ENCODE measurements at places on chromosomes 12 and 14.

DNA sequence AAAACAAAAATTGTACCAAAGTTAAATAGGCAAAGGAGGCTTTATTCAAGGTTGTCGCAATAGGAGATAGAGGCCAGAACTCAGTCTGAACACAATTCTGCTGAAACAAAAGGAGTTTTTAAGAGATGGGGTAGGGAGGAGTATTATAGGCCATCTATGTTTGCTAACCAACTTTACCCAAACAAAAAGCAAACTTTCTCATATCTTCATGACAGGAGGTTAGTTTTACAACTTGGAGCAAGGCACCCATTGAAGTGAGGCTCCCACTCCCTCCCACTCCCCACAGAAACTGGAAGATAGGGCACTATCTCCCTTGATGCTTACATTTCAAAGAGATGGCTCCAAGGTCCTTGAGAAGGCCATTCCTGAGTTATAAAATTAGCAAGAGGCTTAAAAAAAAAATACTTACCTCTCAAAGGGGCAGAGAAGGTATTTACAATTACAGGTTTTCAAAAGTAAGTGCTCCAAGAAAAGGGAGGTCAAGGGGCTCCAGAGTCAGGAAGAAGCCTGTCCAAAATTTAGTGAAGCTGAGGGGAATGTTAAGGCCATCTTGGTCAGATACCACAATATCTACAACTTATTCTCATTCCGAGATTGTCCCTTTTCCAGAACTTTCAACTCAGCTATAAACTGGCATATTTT lies 84.4 kb upstream of the DHRS4 start:
- no peak for DNase-seq

- peak; percentile 36 for DNase-seq
Measured at GRCh38 chr12:100138048-100138802, 4.4 kb downstream of the BLTP3B start.

- DNase-seq: no peak
Measured at GRCh38 chr12:22473212-22473611, 71.1 kb downstream of the C2CD5 start.

DNA sequence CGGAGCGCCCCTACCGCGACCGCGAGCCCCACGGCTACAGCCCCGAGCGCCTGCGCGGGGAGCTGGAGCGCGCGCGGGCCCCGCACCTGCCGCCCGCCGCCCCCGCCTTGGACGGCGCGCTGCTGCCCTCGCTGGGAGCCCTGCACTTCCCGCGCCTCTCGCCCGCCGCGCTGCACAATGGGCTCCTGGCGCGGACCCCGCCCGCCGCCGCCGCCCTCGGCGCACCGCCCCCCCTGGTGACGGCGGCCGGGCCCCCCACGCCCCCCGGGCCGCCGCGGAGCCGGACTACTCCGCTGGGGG lies 27.0 kb downstream of the LRCOL1 start:
- DNase-seq: no peak

DNA sequence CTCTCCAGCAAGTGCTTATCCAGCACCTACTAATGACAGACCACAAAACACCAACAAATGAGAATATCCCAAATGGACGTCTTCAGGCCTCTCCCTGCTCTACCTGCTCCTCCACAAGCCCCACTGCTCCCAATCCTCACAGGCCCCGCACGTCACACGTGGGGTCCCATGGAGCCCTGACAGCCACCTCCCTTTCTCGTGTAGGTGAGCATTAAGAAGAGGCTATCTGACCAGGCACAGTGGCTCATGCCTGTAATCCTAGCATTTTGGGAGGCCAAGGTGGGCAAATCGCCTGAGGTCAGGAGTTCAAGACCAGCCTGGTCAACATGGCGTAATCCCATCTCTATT lies 5.4 kb downstream of the RIMBP2 start:
- DNase-seq: no peak

GRCh38 chr12:116400636-116401372 lies 123.3 kb upstream of the MED13L start:
- DNase-seq: peak; percentile 64

- DNase-seq: no peak
Measured at GRCh38 chr14:102145395-102145794, 5.7 kb downstream of the WDR20 start.

- DNase-seq: no peak
Measured at GRCh38 chr12:25824734-25825133, 133.7 kb upstream of the RASSF8 start.

DNA sequence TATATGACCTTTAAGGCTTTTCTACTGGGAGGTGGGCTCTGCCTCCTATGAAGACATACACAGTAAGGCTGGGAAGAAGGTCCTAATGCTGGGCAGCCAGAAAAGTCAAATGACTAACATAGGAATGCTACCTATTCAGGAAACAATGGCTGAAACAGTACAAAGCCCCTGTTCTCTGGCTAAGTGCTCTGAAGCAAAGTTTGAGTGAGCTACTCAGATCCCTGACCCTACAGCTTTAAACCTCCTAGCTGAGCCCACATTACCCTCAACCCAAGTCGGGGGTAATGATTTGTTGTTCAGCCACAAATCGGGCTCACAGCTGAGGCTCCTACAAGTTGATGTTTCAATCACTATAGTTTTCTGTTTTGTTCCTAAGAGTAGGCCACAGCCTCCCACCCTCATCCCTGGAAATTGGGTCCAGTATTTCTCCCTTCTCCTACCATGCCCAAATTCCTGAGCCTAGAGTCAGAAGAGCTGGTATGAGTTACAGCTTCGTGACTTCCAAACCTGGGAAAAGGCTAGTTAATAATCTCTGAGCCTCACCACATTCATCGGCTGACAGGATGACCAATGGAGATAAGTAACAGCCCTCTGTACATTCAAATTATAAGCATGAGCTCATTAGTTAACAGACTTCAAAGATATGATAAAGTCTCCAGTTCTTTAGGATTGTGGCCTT lies 46.5 kb downstream of the BTBD7 start:
- no peak for DNase-seq

DNA sequence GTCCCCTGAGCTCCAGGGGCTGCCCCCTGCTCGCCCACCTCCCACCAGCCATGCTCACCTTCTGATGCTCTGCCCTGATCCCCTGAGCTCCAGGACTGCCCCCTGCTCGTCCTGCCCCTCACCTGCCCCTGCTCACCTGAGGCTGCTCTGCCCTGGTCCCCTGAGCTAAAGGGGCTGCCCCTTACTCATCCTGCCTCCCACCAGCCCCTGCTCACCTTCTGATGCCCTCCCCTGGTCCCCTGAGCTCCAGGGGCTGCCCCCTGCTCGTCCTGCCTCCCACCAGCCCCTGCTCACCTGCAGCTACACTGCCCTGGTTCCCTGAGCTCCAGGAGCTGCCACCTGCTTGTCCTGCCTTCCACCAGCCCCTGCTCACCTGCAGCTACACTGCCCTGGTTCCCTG lies 247.2 kb downstream of the TMEM121 start:
- DNase-seq: no peak

- DNase-seq: no peak
Measured at GRCh38 chr12:24678436-24678835, 270.5 kb downstream of the BCAT1 start.

DNA sequence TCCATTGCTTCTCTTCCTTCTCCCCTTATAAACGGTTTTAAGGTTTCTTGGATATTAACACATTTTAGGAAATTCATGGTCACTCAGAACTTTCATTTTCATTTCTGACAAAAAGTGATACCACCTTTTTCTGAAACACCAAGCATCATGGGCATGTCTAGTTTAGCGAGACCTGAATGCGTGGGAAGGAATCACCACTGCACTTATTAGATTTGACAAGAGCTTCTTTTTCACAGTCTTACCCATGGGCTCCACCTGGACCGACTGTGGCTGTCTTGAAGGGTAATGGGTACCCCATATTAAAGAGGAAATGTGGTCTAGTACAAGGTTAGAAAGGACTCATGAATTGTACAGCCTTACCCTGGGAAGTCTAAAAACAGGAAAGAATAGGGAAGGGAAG lies 95.4 kb downstream of the KCNK10 start:
- DNase-seq: no peak

- no peak for DNase-seq
Measured at GRCh38 chr14:57991353-57991752, 125.5 kb upstream of the SLC35F4 start.

GRCh38 chr14:59202031-59202430 lies 13.6 kb downstream of the DAAM1 start:
- no peak for DNase-seq

GRCh38 chr12:52655251-52655650 lies 3.2 kb upstream of the KRT2 start:
- DNase-seq: no peak

- peak; percentile 73 for DNase-seq
Measured at GRCh38 chr12:111775205-111776193, 8.8 kb downstream of the ALDH2 start.

DNA sequence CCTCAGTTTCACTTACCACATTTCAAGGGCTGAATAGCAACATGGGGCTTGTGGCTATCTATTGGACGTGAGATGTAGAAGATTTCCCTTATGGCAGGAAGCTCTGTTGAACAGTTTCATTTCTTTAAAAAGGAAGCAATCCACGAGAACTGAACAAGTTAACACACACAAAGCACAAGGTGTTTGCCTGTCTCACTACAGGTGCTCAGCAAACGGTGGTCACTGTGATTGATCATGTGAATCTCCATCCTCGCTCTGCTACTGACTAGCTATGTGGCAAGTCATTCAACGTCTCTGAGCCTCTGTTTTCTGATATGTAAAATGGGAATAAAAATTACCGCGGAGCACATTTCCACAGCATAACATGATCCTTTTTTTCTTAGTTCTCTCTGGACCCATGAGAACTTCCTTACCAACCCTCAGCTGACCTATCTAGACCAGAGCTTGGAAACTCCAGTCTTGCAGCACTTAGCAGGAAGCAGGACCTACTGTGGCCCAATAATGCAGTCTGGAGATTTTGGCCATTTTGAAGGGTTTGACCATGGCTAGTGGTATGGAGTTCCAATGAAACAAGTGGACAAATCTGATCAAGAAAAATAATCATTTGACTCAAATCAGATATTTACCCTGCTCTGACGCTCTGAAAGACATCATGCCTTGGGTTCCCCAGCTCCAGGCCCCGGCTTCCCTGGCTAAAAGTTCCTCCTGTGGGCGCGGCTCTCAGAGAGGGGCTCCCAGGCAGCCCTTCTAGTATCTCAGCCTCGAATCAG lies 278.8 kb downstream of the ZFP36L1 start:
- no peak for DNase-seq

DNA sequence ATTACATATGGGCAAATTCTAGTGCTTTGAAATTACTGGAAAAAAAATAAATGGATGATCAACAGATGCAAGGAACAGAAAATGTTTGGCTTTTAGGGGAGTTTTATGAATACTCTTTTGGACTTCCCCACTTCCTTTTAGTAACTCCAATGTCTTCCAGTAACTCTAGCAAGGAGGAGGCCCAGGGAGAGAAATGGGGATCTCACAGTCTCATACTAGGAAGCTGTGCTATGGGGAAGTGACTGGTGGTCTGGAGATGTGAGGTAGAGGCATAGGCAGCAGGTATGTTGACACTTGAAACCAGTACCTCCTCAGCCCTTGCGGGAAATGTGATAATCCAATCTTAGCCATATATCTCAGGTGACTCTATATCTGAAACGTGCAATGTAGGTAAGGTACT lies 68.1 kb downstream of the CRADD start:
- no peak for DNase-seq

DNA sequence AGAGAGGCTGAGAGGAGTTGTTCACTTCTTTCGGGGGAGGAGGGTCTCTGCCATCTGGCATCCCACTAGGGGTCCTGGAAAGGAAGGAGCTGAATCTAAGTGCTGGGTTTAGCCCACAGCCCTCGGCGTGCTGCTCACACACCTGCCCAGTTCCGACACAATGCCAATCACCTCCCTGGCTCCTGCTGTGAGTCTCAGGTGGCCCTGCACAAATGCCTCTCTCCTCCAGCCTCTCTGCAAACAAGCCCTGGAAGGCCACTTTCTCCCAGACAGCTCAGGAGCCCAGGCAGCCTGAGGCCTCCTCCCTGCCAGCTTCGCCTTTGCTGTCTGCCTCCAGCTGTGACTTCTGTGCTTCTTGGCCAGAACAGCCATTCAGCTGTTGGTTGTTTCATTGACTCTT lies 51.2 kb downstream of the SMIM41 start:
- DNase-seq: no peak

GRCh38 chr12:79366374-79366773 lies 324.4 kb downstream of the PAWR start:
- no peak for DNase-seq

DNA sequence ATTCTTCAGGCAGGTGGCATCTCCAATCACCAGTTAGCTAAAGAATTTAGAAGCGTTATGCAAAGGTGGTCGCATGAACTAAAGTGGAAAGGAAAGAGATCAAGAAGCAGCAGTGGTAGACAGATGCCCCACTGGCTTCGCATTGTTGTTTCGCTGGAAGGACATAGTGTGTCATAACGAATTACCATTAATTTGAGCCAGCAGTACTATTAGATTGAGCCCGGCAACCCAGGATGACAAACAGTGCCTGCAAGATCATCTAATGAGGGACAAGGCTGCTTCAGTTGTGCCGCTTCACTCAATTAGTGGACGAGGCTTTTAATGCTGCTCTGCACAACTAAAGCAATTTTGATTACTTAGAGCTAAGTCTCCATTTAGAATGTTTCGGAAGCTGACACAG lies 274.5 kb upstream of the SOX5 start:
- DNase-seq: no peak

- DNase-seq: no peak
Measured at GRCh38 chr14:68651075-68651474, 141.8 kb downstream of the ZFP36L1 start.

GRCh38 chr12:6362403-6362802 lies 13.0 kb downstream of the SCNN1A start:
- DNase-seq: no peak

GRCh38 chr12:89544681-89545184 lies 18.9 kb upstream of the POC1B start:
- no peak for DNase-seq

- DNase-seq: no peak
Measured at GRCh38 chr12:21526721-21527345, 737 bp downstream of the SPX start.

- DNase-seq: no peak
Measured at GRCh38 chr12:108231109-108231905, 102.2 kb downstream of the WSCD2 start.

- DNase-seq: no peak
Measured at GRCh38 chr14:101687756-101688546, 73.6 kb upstream of the PPP2R5C start.

- no peak for DNase-seq
Measured at GRCh38 chr14:74583689-74584434, 28.2 kb downstream of the LTBP2 start.

- no peak for DNase-seq
Measured at GRCh38 chr14:64715146-64715627, 11.0 kb downstream of the PLEKHG3 start.
